Cerebellar nuclear complex (tissue), 1 donor: ENCODE measurements at places on chromosomes 2 and 18.

DNA sequence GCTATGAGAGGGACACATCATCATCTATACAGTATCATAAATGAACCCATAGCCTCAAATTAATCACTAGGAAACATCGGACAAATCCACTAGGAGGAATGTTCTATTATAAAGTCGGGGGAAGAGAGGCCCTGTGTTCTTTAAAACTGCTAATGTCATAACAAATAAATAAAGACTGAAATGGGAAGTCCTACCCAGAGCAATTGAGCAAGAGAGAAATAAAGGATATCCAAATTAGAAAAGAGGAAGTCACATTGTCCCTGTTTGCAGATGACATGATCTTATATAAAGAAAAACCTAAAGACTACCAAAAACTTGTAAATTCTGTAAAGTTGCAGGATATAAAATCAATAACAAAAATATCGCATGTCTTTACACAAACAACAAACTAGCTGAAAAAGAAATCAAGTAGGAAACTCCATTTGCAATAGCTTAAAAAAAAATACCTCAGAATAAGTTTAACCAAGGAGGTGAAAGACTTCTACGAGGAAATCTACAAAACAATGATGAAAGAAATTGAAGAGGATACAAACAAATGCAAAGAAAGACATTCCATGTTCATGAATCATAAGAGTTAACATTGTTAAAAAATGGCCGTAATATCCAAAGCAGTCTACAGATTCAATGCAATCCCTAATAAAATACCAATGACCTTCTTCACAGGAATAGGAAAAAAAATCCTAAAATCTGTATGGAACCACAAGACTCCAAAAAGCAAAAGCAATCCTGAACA, 30.6 kb downstream of the RTN4 start:
- DNase-seq = no peak

- DNase-seq = no peak
Observed at GRCh38 chr2:119491776-119492525, 32.3 kb downstream of the SCTR start.

DNA sequence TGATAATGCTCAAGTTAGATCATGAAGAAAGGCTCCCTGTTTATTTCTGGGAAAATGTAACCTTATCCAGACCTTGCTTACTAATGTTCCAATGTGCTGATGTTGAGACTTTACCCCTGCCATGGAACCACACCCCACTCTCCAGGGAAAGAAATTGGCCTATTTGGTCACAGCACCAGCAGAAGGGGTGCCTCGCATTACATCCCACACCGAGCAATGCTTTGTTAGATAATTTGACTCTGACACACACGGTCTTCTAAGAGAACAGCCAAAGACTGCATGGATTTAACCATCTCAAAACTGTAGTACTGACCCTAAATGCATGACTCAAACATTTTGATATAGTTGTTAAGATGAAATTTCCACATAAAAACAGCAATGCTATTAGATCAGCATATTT, 152.1 kb upstream of the CCDC150 start:
- DNase-seq = no peak

DNA sequence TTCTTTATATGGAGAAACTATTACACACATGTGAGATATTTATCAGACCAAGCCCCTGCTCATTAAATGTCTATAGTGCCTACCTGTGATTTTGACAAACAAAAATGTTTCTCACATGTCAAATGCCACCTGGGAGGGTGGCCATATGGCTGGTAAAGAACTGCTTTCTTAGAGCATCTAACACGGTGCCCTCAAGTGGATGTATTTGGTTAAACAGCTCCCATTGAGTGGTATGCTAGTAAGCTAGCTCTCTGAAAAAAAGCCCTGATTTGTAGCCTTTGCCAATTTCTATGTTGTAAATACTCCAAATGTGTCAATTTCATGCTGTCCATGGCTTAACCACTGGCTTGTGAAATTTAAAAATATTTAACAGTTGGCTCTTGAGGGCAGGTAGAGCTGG, 94.6 kb downstream of the PMAIP1 start:
- no peak for DNase-seq

- no peak for DNase-seq
Observed at GRCh38 chr2:3487028-3487425, 32.3 kb downstream of the ADI1 start.

DNA sequence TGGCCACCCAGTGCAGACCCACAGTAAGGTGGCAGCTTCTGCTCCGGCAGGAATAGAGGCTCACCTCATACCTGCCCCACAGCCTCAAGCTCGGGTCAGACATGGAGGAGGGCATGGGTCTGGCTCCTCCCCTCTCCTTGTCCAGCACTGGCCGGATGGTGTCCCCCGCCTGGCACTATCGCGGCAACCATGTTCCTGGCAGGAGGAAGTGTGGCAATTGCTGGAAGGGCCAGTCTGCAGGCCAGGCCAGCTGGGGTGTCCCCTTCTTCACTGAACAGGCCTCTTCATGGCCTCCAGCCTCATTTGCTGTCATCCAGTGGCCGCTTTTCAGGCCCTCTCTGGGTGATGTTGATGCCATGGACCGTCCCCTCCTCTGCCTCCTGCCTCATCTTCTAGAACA, 41.4 kb upstream of the SMAD7 start:
- DNase-seq = no peak

DNA sequence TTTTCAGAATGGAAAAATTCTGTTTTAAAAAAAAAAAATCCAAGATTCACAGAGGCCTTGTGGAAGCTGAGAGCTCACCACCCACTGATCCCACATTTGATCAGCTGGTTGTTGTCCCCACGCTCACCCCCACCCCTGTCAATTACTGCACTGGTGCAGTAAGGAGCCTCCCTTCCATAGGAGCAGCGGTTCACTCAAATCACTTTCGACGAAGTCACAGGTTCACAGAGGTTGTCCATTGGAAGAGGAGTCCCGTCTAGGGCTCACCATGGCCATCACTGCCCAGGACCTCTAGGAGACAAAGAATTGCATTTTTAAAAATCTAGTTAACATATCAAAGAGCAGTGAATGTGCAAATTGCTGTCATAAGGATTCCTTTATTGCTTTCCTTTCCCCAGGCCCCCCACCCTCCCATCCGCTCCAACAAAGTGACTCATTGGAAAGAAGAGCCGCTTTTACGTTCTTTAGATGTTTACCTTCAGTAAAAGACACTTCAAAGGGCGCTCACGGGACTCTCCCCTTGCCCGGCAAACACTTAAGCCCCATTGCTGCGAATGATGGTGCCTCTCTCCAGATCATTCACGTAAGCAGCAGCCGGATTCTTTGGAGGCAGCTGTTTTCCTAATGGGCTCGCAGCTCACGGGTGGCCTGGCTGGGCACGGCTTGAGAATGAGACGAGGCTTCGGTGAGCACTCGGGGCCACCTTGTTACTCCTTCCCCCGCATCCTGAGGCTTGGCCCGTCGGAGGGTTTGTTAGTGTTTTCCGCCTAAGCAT, 165.5 kb upstream of the SALL3 start:
- no peak for DNase-seq

GRCh38 chr2:8215159-8215863, 466.5 kb upstream of the ID2 start:
- no peak for DNase-seq

DNA sequence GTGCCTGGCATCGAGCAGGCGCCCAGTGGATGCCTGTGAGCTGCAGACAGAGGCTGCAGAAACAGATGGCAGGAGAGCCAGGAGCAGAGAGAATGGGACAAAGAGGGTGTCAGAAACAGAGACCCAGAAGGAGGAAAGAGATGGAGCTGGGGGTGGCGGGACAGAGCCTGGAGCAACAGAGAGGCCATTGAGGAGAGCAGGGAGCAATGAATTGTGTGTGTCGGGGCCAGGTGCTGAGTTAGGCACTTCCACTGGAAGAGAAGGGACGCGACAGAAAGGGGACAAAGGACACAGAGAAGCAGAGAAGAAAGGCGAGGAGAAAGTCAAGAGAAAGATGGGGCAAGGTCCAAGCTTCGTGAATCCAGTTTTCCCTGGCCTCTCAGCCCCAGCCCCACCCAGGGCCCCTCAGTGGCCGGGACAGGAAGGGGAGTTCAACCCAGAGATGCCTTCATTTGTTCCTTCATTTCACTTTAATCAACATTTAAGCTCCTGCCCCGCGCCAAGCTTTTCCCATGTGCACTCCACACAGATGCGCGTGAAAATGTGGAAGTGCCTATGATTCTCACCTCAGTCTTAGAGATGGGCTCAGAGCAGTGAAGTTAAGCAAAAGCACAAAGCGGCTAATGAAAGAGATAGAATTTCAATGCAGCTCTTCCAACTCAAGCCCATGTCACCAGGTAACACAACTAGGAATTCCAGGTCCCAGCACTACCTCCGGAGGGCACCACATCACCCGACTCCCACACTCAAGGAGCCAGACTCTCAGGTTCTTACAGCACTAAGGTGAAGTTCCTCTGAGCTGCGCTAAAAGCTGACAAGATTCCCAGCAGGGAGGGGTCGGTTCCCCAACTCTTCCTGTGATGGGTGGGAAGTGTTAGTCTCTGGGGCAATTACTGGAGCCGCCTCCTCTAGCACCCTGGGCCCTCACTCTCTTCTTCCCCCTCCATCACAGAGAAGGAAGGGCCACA, 55.1 kb downstream of the TNS1 start:
- no peak for DNase-seq

DNA sequence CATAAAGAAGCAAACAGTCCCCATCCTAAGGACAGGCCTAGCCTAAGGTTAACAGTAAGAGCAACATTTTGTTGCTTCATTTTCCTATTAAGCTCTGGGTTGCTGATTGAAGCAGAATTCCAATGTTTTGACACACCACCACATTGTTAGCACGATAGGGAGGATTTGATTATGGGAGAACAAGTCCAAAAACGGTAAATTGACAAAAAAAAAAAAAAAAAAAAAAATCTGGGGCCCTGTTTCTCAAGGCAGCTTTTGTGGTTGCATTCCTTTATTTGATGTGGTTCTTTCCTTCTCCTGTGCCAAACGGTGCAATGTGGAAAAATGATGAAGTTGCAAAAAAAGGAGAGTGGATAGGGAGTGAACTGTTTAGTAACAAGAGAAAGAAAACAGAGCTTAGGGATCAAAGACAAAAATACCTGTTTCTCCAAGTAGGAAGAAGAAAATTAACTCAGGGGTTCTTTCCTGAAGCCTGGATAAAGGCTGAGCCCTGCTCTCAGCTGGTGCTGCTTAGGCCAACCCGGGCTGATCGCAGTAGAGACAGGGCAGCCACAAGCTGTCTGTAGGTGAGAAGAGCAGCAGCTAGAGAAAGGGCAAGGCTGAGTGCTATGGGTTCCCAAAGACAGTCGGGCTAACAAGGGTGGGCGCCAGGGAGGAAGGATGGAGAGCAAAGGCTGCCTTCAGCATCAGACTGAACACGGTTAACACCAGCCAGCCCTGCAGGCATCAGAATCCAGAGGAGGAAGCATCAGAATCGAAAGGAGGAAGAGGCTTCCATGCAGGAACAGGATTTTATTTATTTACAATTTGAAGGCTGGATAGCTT, 167.8 kb upstream of the FOSL2 start:
- DNase-seq = no peak

GRCh38 chr2:147648471-147648870, 196.4 kb upstream of the ACVR2A start:
- DNase-seq = no peak

- no peak for DNase-seq
Observed at GRCh38 chr2:183037553-183038340, 510 bp downstream of the NCKAP1 start.

DNA sequence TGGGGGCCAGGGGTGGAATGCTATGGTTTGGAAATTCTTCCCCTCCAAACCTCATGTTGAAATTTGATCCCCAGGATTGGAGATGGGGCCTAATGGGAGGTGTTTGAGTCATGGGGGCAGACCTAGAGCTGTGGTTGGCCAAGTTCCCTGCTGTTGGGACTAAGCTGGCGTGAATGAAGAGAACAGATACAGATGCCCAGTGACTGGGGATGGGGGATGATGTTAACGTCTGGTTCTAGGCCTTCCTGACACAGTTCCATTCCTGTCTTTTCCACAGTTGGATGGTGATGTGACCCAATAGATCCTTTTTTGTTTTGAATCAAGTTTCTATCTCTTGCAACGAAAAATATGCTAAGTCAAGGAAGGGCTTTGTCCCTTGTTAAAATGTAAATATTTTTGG, 23.7 kb downstream of the KLHL23 start:
- no peak for DNase-seq

DNA sequence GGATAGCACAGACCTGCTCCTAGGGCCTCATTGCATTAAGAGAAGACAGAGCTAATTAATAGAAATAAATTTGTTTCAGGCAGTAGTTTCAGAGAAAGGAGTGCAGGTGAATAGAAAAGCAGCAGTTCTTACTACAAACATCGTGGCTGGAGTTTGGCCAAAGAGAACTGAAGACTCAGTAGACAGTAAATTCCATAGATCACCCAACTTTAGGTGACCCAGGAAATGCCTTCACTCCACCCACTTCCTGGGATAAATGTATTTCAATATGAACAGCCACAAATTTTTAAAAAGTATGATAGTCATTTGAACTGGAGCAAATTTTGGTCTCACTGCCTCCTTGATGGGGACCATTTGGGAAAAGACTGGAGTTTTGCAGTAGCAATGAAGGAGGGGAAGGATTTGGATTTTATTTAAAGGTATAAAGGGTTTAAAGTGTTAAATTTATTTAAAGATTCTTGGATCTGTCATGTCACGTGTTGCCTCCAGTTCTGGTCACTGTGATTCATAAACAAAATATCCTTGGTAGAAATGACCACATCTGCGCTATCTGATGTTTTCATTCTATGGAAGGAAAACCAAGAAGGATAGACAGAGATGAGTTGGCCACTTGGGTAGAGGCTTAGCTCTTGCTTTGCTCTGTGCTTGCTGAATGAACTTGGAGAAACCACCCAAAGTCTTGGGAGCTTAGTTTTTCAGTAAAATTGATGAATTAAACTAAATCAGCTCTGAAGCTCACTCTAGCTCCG, 390.2 kb downstream of the THSD7B start:
- DNase-seq = no peak

GRCh38 chr18:37524498-37525261, 40.9 kb downstream of the CELF4 start:
- no peak for DNase-seq

DNA sequence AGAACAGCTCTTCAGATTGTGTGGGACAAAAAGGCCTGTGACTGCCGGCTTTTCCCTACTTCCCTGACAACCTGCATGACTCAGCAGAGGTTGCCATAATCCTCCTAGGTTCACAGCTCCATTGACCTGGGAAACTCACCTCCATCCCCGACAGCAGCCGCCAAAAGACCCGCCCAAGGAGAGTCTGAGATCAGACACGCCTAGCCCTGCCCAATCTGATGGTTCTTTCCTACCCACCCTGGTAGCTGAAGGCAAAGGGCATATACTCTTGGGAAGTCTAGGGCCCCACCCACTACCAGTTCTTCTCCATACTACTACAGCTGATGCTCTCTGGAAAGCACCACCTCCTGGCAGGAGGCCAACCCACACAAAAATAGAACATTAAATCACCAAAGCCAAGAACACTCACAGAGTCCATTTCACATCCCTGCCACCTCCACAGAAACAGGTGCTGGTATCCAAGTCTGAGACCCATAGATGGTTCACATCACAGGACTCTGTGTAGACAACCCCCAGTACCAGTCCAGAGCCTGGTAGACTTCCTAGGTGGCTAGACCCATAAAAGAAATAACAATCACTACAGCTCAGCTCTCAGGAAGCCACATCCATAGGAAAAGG, 140.6 kb downstream of the NETO1 start:
- no peak for DNase-seq
